ENCODE measurements at places on chromosomes 5 and 9.

DNA sequence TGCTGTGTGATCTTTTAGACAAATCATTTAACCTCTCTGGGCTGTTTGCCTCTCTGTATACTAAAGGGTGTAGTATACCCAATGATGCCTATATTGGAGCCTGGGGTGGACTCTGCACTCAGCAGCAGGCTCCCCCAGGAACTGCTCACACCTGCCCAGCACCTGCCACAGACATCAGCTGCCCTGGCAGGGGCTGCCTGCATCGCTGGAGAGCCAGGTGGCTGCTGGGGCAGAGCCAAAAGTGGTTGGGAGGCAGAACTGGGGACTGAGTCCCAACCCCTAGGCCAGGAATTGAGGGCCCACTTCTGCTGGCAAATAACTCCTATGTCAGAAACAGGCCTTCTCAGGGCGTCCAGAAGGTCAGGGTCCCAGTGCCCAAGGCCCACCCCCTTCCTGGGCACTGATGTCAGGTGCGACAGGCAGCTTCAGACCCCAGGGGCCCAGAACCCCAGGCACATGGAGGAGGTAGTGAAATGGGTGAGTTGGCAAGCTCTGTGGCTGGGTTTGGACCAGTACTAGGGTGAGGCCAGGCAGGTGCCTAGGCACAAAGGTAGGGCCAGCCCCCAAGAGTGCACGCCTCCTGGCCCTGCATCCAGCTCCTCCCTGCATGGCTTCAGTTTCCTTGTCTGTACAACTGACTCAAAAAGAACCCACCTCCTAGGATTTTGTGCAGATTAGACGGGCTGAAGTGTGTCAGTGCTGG lies 5.8 kb downstream of the UNC5A start:
- no peak for DNase-seq

- no peak for DNase-seq
These were observed 43.5 kb upstream of the PCAT7 start for GRCh38 chr9:94511134-94511954.

DNA sequence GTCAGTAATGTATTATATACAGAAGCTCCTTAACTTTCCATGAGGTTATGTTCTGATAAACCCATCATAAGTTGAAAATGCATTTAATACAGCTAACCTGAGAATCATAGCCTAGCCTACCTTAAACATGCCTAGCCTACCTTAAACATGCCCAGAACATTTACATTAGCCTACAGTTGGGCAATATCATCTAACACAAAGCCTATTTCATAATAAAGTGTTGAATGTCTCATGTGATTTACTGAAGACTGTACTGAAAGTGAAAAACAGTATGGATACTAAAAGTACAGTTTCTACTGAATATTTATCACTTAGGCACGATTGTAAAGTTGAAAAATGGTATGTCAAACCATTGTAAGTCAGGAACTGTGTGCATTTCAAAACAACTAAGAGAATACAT lies 1.6 kb downstream of the GM2A start:
- no peak for DNase-seq

GRCh38 chr5:180159756-180160155 lies 49.3 kb downstream of the RASGEF1C start:
- no peak for DNase-seq

- no peak for DNase-seq
These were observed 222.6 kb downstream of the MEF2C start for GRCh38 chr5:88660264-88660946.

DNA sequence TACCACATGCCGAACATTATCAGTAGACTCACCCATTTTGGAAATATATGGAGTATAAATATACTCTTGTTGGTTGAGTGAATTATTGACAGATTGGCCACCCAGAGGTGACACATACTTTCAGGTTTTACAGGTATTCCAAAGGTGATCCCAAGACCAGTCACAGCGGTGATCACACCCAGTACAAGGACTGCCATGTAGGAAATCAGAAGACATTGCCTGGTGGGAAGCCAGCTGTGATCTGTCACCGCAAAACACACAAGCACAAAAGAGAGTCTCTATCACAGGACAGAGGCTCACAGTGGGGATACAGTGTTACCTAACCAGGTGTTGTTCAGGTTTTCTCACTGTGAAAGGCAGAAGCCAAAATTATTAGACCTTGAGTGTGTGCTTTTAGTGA lies 15.8 kb downstream of the BTF3 start:
- no peak for DNase-seq

DNA sequence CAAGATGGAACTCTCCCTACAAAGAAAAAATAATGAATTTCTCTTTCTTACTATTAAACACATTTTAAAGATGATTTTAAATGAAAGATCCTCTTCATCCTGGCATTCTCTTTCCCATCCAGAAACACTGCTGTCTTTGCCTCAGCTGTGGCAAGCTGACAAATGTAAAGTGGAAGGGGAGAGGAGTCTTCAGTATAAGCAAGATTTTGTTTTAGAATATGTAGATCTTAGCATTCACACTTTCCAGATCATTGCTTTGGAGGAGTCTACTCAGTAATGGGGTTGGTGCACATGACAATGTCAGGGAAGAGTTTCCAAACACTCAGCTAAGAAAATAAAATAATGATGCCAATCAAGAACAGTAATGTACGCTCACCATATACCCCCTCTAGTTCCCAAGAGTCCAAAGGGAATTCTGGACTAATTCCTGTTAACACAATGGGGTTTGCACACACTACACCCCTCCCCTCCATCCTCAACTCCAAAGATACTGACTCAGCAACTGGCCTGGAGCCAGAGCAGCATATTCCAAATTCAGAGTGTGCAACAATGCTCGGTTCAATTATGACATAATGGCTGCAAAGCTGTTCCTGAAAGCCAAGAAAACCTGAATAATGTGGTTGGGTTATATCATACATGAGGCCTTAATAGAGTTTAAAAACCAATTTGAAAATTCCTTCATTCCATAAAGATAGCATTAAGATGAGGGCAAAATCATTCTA lies 4.6 kb downstream of the C5orf63 start:
- no peak for DNase-seq

GRCh38 chr5:195401-196160 lies 4.3 kb downstream of the LRRC14B start:
- DNase-seq = no peak

- no peak for DNase-seq
These were observed 753.2 kb upstream of the DMAC1 start for GRCh38 chr9:8552732-8553131.

Measured in stimulated activated CD4-positive, alpha-beta T cell treated with anti-CD3 and anti-CD28 coated beads, Interleukin-15, amount 100 ng/mL, for 48 hours (primary cell).